ENCODE measurements at places on chromosomes 5 and 9.

DNA sequence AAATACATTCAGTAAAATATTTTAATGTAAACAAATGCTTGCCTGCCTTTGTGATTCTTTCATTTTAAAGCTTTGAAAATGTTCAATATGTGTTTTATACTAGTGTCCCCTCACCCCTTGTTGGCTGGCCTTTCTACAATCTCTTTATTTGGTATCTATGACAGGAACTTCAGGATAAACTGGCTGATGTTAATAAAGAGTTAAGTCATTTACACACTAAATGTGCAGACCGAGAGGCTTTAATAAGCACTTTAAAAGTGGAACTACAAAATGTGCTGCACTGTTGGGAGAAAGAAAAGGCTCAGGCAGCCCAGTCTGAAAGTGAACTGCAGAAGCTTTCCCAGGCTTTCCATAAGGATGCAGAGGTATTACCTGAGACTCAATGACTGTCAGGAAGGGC is 171.8 kb downstream of the CCDC171 start:
- DNase-seq: no peak

- DNase-seq: no peak
These were observed 261.6 kb downstream of the BNC2 start for GRCh38 chr9:16608906-16609305.

DNA sequence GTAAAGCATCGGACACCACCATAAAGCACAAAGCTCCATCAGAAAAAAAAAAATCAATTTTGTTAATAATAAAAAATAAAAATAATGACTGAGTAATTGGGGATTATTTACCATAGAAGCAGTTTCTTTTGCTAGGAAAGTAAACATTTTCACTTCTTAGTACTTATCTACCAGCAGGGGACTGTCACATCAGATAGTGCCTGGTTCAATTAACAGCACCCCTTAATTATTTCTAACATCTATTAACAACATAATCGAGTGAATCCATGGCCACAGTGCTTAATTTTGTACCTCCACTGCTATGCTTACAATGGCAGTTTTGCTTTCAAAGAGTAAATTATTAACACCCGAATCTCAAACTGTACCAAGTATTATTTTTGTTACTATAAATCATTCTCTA is 221.7 kb downstream of the SMARCA2 start:
- no peak for DNase-seq

- DNase-seq: no peak
These were observed 273.2 kb upstream of the PRDM9 start for GRCh38 chr5:23234197-23234596.

DNA sequence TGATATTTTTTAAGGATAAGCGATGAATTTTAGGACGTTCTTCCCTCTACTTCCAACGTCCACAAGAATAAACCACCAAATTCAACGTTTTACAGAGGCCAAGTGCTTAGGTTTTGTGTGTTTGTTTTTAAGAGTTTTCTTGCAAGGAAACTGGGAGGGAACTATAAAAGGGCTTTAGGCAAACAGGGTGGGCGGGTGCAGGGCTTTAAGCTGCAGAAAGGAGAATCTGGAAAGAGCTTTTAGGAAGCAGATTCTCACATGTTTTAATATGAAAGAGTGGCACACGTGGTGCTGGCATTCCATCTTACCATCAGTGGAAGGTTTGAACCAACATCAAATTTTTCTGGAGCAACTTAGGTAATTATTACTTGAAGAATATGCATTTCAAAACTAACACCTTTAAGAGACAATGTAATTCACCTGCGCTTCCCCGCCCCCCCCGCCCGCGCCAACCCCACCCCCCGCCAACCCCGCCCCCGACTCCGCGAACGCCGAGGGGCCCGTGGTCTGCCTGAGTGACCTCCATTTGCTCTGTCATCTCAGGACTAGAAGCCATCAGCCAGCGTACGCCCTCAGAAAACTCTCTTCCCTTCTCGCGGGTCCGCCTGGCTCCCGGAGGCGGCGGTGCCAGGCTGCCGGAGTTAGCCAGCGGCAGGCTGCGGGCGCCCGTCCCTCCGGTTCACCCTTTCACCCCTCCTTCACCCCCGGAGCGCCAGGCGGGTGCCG is 911 bp upstream of the PIK3R1 start:
- peak; percentile 71 for DNase-seq

All from GM10248 (cell line).